Sigmoid colon (tissue), 7 donors: ENCODE measurements at places on chromosomes 13 and 19. TPM values are rescaled to one million over a fixed set of nuclear protein-coding genes. Genes with fewer than 3 reads are reported as not detected.

DNA sequence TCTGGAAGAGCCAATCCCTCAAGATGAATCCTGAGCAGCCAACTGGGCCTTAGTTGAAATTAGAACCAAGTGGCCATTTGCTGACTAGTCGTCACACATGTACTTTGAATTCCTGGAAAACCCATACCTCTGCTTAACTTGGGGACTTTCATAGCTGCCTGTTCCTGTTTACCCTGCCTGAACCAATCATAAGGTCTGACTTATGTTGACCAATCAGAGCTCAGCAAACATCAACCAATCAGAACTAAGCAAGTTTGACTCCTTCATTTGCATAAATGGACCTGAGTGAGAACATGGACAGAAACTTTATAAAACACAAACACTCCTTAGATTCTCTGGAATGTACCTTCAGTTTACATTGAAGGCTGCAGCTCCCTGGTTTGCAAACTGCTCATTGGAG is 50.8 kb downstream of the LATS2 start:
- H3K27me3 ChIP-seq: no peaks in the 10 kb centered on the region
- no peaks in the 10 kb centered on the region for H3K36me3 ChIP-seq
- no peak overlapping the region for H3K4me3 ChIP-seq
- DNase-seq: no peak
- peaks cover 82% of the 10 kb centered on the region for H3K4me1 ChIP-seq

- H3K27ac ChIP-seq: no peak overlapping the region
- H3K4me3 ChIP-seq: peak overlapping the region; percentile 54
- DNase-seq: no peak
- H3K4me1 ChIP-seq: peaks cover 24% of the 10 kb centered on the region
Observed at GRCh38 chr13:20193162-20193906, 596 bp upstream of the GJB2 start.

- DNase-seq: no peak
- no peak overlapping the region for H3K27ac ChIP-seq
- no peaks in the 10 kb centered on the region for H3K4me1 ChIP-seq
- H3K36me3 ChIP-seq: no peaks in the 10 kb centered on the region
Observed at GRCh38 chr13:67366533-67366932, 136.4 kb upstream of the PCDH9 start.

DNA sequence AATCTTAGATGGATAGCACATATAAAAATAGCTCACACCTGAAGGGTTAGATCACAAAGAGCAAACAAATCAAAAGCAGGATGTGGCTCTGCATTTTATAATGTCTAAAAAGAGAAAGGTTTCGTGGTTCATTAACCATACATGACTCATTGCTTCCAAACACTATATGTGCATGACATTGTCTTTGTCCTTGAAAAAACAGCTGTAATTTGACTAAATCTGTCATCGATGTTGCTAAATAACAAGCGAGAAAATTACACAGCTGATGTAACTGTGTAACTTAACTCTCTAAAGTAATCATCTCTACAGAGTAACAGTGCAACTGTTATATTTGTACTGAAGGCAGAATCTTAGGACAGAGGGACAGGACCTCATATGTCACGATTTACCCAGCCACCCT is 383.1 kb upstream of the GPC6 start:
- no peaks in the 10 kb centered on the region for H3K36me3 ChIP-seq
- no peaks in the 10 kb centered on the region for H3K27me3 ChIP-seq
- no peak overlapping the region for H3K27ac ChIP-seq
- H3K4me3 ChIP-seq: no peak overlapping the region

DNA sequence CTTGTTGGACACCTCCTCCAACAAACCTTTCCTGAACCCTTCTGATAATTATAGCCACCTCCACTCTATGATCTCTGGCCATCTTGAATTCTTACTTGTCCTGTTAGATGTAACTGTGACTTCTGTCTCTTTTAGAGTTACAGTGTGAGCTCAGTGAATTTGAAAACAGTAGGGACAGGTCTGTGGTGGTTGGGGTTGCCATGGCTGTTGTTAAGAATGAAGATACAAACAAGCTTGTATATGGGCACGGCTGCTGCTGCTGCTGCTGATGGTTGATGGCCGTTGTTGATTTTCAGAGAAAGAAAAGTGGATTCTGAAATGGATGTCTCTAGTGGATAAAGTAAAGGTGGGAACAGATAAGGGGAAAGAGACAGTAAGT is 101.5 kb downstream of the STARD13 start:
- no peak for DNase-seq
- H3K36me3 ChIP-seq: no peaks in the 10 kb centered on the region
- peak overlapping the region; percentile 66 for H3K27ac ChIP-seq
- H3K27me3 ChIP-seq: no peaks in the 10 kb centered on the region
- H3K4me1 ChIP-seq: no peaks in the 10 kb centered on the region

DNA sequence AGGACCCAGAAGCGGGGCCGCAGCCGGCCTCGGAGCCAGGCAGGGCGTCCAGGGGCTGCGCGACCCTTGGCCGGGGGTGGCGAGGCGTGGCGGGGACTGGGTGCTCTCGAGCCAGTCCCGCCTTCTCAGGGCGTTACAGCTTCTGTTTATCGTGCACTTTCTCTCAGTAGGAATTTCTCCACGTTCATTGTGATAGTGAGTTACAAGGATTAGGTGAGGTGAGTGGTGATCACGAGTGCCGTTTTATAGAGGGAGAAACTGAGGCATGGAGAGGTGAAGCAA is 600 bp downstream of the AP1M1 start:
- H3K27ac ChIP-seq: peak overlapping the region; percentile 90
- peaks cover 26% of the 10 kb centered on the region for H3K4me1 ChIP-seq
- H3K36me3 ChIP-seq: peaks cover 18% of the 10 kb centered on the region
- no peak for DNase-seq
- peak overlapping the region; percentile 92 for H3K4me3 ChIP-seq

- H3K4me1 ChIP-seq: no peaks in the 10 kb centered on the region
- H3K27me3 ChIP-seq: no peaks in the 10 kb centered on the region
- no peak overlapping the region for H3K4me3 ChIP-seq
Observed at GRCh38 chr13:74886502-74886901, 595.5 kb downstream of the TBC1D4 start.

- H3K27ac ChIP-seq: no peak overlapping the region
- no peak for DNase-seq
- H3K36me3 ChIP-seq: no peaks in the 10 kb centered on the region
- peaks cover 8% of the 10 kb centered on the region for H3K4me1 ChIP-seq
Observed at GRCh38 chr13:77894743-77895142, 23.9 kb downstream of the EDNRB start.

DNA sequence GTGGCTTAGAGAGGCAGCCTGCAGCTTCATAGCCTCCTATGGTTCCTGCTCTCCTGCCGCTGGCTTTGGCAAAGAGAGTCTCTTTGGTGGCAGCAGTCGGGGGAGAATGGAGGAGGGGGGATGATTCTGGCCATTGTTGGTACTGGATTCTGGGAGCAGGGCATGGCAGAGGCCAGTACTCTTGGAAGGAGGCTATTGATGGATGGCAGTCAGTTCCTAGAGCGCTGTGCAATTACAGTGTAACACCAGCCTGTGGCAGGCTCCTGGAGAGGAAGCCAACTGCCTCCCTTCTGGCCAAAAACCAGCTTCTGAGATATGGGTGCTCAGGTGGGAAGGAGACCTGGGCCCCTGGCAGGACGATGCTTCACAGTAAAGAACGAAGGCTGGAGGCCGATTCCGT is 47.9 kb upstream of the TMTC4 start:
- no peaks in the 10 kb centered on the region for H3K36me3 ChIP-seq
- no peak overlapping the region for H3K27ac ChIP-seq
- no peak for DNase-seq
- no peak overlapping the region for H3K4me3 ChIP-seq
- no peaks in the 10 kb centered on the region for H3K4me1 ChIP-seq
- H3K27me3 ChIP-seq: no peaks in the 10 kb centered on the region

DNA sequence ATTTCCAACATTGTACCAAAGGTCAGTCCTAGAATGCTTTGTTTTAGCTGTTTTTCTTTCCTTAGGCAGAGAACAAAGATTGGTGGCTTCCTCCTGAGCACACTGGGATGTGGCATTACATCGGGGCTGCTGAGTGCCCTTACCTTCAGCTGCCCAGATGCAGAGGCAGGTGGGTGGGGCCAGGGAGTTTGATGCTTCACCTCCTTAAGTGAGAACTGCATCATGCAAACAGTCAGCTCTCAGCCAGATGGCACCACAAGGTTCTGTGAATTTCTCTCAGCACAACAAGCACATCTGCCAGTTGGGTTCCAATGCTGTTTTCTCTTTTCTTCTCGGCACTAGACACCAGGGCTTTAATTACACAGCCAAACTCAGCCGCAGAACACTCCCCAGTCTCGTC is 87.4 kb upstream of the UBL3 start:
- no peak overlapping the region for H3K27ac ChIP-seq
- no peaks in the 10 kb centered on the region for H3K36me3 ChIP-seq
- no peaks in the 10 kb centered on the region for H3K4me1 ChIP-seq

DNA sequence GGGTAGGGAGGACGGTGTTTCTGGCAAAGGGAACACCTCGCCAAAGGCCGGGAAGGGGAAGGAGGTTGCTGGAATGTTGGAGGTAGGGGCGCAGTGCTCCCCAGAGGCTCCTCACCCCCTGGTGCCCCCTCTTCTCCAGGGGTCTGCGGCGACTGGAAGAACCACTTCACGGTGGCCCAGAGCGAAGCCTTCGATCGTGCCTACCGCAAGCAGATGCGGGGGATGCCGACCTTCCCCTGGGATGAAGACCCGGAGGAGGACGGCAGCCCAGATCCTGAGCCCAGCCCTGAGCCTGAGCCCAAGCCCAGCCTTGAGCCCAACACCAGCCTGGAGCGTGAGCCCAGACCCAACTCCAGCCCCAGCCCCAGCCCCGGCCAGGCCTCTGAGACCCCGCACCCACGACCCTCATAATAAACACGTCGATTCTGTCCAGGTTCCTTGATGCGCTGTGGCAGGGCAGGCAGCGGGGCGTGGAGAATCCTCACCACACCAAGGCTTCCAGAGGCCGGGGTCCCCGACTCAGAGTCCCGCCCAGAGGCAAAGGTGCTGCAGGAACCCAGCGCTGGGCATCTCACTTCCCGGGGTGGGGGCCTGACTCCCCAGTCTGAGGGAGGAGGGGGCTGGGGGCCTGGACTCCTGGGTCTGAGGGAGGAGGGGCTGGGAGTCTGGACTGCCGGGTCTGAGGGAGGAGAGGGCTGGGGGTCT is 7.4 kb upstream of the SPACA4 start:
- no peak overlapping the region for H3K27ac ChIP-seq
- H3K4me3 ChIP-seq: no peak overlapping the region
- no peaks in the 10 kb centered on the region for H3K4me1 ChIP-seq
- DNase-seq: no peak

- no peaks in the 10 kb centered on the region for H3K36me3 ChIP-seq
- H3K27ac ChIP-seq: peak overlapping the region; percentile 24
- DNase-seq: no peak
- no peaks in the 10 kb centered on the region for H3K27me3 ChIP-seq
- no peak overlapping the region for H3K4me3 ChIP-seq
Observed at GRCh38 chr13:27607125-27607524, 13.2 kb downstream of the LNX2 start.

GRCh38 chr13:94109715-94110374 is 369.6 kb downstream of the DCT start:
- H3K27me3 ChIP-seq: no peaks in the 10 kb centered on the region
- no peaks in the 10 kb centered on the region for H3K4me1 ChIP-seq

DNA sequence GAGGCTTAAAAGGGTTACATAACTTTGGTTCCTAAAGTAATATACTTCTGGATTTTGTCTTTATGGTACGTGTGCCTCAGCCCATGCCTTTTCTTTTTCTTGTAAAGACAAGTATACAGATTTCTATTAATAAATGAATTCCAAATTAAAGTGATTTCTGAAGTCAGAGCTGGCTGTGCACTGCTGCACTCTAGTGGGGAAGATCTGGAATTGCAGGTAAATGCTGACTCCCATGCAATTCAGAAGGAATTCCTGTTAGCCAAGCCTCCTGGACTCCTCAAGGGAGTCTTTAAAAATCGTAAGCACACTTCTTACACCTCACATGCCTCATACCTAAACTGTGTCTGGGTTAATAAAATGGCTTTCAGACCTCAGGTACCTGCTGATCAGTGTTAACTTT is 118.4 kb upstream of the SLC7A1 start:
- H3K4me1 ChIP-seq: no peaks in the 10 kb centered on the region
- H3K27me3 ChIP-seq: no peaks in the 10 kb centered on the region
- no peak overlapping the region for H3K4me3 ChIP-seq
- H3K36me3 ChIP-seq: no peaks in the 10 kb centered on the region

DNA sequence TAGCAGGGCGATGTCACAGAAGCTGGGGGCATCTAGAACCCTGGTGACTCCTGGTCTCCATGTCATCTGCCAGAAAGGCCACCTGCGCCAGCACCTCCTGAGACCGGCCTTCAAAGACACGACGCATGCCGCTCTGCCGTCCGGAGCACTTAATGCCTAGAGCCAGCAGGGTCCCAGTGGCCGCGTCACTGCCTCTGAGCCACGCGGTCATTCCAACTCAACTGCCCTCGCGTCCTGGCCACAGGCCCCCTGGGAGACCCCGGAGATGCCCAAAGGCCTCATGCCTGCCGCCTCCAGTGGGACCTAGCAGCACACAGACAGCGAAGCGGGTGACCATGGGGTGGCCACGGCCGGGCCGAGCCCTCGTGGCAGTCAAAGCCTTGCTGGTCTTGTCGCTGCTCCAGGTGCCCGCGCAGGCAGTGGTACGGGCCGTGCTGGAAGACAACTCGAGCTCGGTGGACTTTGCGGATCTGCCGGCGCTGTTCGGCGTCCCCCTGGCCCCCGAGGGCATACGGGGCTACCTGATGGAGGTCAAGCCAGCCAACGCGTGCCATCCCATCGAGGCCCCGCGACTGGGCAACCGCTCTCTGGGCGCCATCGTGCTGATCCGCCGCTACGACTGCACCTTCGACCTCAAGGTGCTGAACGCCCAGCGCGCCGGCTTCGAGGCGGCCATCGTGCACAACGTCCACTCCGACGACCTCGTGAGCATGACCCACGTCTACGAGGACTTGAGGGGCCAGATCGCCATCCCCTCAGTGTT is at the start of gene ZNRF4:
ZNRF4 (plus strand) TSS at position 51 of the 763 bp plus-strand sequence; CDS start at position 126, 75 bp downstream.
- DNase-seq: no peak
- H3K36me3 ChIP-seq: no peaks in the 10 kb centered on the region
- no peak within 1 kb of the TSS for H3K4me3 ChIP-seq
- no peaks in the 10 kb centered on the region for H3K4me1 ChIP-seq

Gene NXNL1
- not detected for total RNA-seq

Gene ZNF492
- 0.28 TPM for total RNA-seq

Gene GJB2
- not detected for total RNA-seq

Gene F2RL3
- 3.9 TPM for total RNA-seq

Gene VSTM2B
- total RNA-seq: not detected

Gene CGB3
- not detected for total RNA-seq

Gene NCCRP1
- total RNA-seq: not detected
